ENCODE measurements at places on chromosomes 7 and 10. TPM values are rescaled to one million over a fixed set of nuclear protein-coding genes. Genes with fewer than 3 reads are reported as not detected.
A peak's percentile ranks its signal among the peaks of the same experiment; 100 is the strongest.

The RBP4 gene
- total RNA-seq = 58.0 TPM

DNA sequence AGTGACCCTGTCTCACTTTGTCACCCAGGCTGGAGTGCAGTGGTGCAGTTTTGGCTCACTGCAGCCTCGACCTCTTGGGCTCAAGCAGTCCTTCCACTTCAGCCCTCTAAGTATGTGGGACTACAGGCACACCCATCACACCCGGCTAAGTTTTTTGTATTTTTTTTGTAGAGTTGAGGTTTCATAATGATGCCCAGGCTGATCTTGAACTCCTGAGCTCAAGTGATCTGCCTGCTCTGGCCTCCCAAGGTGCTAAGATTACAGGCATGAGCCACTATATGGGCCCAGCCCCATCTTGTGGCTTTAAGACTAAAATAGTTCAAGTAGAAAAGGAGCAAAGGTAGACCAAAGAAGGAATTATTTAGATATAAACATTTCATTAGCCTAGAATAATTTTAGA is 65.5 kb downstream of the MLLT10 start:
- H3K27me3 ChIP-seq = no peaks in the 10 kb centered on the region
- no peak overlapping the region for H3K4me3 ChIP-seq
- DNase-seq = no peak
- H3K36me3 ChIP-seq = no peaks in the 10 kb centered on the region
- H3K4me1 ChIP-seq = no peaks in the 10 kb centered on the region

The NKX2-3 gene
- total RNA-seq = not detected

- DNase-seq = no peak
- no peaks in the 10 kb centered on the region for H3K36me3 ChIP-seq
- no peak overlapping the region for H3K27ac ChIP-seq
- H3K4me1 ChIP-seq = no peaks in the 10 kb centered on the region
- no peaks in the 10 kb centered on the region for H3K27me3 ChIP-seq
Observed at GRCh38 chr7:40866601-40867000, 731.8 kb downstream of the SUGCT start.

The DENND2A gene
- total RNA-seq = 7.5 TPM

DNA sequence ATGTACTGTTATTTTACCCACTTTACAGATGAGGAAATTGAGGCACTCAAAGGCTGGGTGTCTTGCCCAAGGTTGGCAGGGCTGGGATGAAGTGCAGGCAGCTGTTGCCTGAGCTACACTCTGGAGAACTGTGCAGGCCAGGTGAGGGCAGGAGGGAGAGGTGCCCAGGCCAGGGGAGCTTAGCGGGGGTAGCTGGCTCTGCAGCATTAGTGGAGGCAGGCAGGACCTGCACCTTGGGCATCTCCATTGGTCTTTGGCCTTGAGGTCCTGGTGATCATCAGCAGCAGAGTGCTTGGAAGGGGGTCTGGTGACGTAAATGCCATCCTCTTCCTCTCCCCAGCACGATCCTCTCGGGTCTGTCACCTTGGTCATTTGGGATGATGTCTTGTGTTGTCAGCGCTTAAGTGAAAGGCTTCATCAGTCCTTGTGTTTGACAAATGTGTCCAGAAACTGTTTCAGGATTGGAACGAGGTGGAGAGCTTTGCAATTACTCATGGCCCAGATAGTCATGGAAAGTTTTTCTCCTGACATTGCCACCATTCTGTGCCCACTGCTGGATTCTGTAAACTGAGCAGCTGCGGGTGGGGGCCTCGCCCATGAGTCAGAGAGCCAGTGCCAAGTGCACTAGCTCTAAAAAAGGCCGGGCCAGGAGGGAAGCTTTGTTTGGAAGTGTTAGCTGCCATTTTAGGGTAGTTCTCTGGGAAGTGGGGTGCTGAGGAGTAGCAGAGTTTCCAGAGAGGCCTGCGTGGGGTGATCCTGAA is 47.6 kb downstream of the TSPAN15 start:
- H3K4me3 ChIP-seq = no peak overlapping the region
- no peaks in the 10 kb centered on the region for H3K27me3 ChIP-seq
- peak; percentile 86 for DNase-seq

- H3K27me3 ChIP-seq = no peaks in the 10 kb centered on the region
- peak overlapping the region; percentile 89 for H3K27ac ChIP-seq
- H3K36me3 ChIP-seq = peaks cover 26% of the 10 kb centered on the region
Observed at GRCh38 chr10:71836596-71836974, 14.5 kb downstream of the PSAP start.

- H3K4me3 ChIP-seq = no peak overlapping the region
- H3K36me3 ChIP-seq = no peaks in the 10 kb centered on the region
- no peak for DNase-seq
- H3K27me3 ChIP-seq = no peaks in the 10 kb centered on the region
Observed at GRCh38 chr10:1294748-1295147, 238.6 kb downstream of the WDR37 start.

The FGL2 gene
- 77.9 TPM for total RNA-seq

- no peak for DNase-seq
- H3K36me3 ChIP-seq = no peaks in the 10 kb centered on the region
- H3K4me1 ChIP-seq = peaks cover 9% of the 10 kb centered on the region
- H3K4me3 ChIP-seq = no peak overlapping the region
- no peaks in the 10 kb centered on the region for H3K27me3 ChIP-seq
Observed at GRCh38 chr10:30228417-30229036, 120.6 kb downstream of the MTPAP start.

GRCh38 chr7:135430626-135431025 is 79.3 kb downstream of the CNOT4 start:
- no peak overlapping the region for H3K4me3 ChIP-seq
- no peak overlapping the region for H3K27ac ChIP-seq
- DNase-seq = no peak
- no peaks in the 10 kb centered on the region for H3K27me3 ChIP-seq

DNA sequence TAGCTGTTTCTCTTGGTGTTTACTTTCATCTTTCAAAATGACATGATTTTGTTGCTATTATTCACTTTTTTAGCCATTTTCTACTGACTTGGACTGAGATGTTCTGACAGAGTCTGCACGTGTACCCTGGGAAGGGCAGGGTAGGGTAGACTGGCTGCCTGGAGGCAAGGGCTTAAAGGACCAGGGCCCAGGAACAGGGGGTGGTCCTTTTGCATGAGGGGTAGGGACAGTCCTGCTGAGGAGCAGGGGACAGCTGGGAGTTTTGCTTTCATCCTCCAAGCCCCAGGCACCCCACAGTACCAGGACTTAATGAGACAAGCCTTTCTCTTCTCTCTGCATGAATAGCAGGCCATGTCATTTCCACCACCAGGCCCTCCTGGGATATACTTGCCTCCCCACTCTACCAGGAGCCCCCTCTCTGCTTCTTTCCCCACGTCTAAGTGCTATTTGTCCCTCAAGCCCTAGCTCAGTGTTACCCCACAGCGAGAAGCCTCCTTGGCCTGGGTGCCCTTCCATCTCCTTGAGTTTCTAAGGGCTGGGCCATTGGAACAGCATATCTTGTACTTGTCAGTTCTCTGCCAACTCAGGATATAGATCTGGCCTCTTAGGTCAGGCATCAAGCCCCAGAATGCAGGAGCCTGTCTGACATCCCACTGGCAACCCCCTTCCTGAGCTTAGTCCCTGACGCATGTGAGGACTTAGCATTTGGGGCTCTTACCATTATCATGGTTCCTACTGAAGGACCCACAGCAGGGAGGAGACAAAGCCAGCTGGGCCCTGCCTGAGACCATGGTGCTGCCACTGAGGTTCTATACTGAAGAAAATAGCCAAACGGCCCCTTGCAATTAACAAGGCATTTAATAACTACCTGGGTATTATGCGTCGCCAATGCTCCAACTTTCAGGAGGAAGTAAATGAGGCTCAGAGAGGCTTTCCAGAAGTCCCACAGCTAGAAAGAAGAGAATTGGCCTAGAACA is 78.4 kb upstream of the UNC5B start:
- no peak overlapping the region for H3K27ac ChIP-seq
- no peaks in the 10 kb centered on the region for H3K27me3 ChIP-seq
- DNase-seq = no peak
- peaks cover 5% of the 10 kb centered on the region for H3K4me1 ChIP-seq
- H3K36me3 ChIP-seq = no peaks in the 10 kb centered on the region
- H3K4me3 ChIP-seq = no peak overlapping the region

DNA sequence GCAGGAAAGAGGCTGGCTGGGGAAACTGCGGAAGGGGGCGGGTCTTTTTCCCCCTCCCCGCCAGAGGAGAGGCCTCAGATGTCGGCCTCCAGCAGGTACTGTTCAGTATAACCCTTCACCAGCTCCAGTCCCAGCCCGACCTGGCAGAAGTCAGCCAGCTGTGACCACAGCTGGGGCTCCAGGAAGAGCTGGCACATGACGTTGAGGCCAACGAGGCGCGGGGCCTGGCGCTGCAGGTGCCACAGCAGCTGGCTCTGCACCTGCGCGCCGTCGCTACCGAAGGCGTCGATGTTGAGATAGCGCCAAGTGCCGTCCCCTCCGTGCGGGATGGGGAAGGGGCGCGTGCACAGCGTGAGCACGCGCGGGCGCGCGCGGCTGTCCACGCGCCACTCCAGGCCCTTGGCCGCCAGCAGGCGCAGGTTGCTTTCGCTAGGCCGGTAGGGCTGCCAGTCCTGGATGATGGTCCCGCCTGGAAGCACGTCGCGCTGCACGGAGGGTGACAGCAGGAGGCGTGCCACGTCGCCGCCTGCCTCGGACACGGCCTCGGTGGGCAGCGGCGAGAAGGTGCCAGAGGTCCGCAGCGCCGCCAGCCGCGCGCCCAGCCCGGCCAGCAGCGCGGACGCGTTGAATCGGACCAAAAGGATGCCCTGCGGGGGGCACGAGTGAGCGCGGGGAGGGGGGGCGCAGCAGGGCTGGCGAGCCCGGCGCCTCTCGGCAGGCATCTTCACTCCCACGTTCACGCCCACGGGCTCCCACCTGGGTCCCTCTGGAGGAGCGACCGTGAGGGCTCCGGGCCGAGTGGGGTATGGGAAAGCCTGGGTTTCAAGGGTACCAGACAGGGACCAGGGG is 6.9 kb upstream of the VGF start:
- H3K27ac ChIP-seq = no peak overlapping the region
- peak overlapping the region; percentile 37 for H3K4me3 ChIP-seq
- peaks cover 45% of the 10 kb centered on the region for H3K27me3 ChIP-seq
- H3K36me3 ChIP-seq = no peaks in the 10 kb centered on the region

DNA sequence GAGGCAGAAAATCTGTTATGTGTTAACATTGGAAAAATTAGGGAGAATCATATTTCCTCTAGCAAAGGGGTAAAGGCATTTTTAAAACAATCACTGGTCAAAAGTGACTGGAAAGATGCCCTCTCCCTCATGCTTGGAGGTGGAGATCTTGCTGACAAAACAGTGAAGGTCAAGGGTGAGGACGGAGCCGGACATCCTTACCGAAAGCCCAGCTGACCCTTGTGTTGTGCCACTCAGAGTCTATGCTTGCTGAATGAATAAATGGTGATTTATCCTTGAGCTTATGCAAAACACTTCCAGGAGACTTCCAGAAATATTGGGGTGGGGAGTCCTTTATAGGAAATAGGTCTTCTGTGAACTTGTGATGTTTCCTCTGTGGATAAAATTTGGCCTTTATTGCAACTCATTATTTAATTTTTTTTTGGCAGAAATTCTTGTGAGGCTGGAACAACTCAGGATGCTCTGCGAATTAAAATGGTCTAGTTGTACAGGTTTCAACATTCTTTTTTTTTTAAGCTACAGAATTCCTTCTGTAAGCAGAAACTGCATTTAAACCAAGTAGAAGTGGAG is 28.3 kb upstream of the ELMO1 start:
- H3K4me1 ChIP-seq = no peaks in the 10 kb centered on the region
- no peak for DNase-seq
- H3K4me3 ChIP-seq = no peak overlapping the region
- H3K27me3 ChIP-seq = no peaks in the 10 kb centered on the region

The SLC13A4 gene
- 0.21 TPM for total RNA-seq

- H3K4me3 ChIP-seq = no peak overlapping the region
- no peaks in the 10 kb centered on the region for H3K36me3 ChIP-seq
- no peak overlapping the region for H3K27ac ChIP-seq
- H3K4me1 ChIP-seq = no peaks in the 10 kb centered on the region
- DNase-seq = no peak
- H3K27me3 ChIP-seq = no peaks in the 10 kb centered on the region
Observed at GRCh38 chr7:123352973-123353372, 153.2 kb upstream of the SLC13A1 start.

DNA sequence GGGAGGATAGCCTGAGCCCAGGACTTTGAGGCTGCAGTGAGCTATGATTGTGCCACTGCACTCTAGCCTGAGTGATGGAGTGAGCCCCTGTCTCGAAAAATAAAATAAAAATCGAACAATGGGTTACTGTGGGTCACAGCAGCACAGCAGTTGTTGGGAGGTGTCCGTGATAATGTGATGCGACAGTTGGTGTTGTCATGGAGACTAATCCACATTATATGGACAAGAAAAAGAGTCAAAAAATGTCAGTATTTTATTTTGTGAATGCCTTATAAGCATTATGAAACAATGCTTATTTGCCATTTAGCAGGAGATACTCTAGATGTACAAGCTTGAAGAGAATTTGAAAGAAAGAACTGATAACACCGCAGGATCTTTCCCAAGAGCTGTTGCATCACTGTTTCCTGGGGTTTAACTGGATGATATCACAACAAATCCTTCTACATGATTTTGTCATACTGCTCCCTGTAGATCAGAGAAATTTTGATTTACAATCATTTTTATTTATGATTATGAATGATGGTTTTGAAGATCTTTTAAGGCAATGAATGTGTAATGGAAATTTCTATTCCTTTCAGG is 195.4 kb downstream of the BAMBI start:
- no peak overlapping the region for H3K27ac ChIP-seq
- H3K36me3 ChIP-seq = no peaks in the 10 kb centered on the region
- DNase-seq = no peak
- H3K27me3 ChIP-seq = no peaks in the 10 kb centered on the region

All from ascending aorta (tissue), 2 donors.